K562 (cell line): ENCODE measurements at places on chromosomes 13 and 19. TPM values are rescaled to one million over a fixed set of nuclear protein-coding genes. Genes with fewer than 3 reads are reported as not detected.

DNA sequence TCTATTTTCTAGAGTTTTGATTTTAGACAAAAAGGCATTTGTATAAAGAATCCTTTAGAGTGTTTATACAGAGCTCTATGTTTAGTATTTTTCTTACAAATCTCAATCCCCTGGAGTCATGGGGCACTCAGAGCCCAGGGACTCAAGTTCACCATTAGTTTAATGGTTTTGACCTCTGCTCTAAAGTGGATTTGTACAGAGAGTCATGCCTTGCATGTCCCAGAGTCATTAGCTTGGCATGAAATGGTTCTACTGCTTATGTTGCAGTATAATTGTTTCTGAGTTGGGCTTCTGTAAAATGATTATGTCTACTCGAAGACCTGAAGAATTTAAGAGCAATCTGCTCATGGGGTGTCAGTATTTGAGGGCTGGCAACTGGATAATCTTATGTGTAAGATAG lies 406.2 kb downstream of the DLEU7 start:
- H3K4me1 ChIP-seq, result no peaks in the 10 kb centered on the region
- no peak overlapping the region for H3K27ac ChIP-seq
- H3K27me3 ChIP-seq, result no peaks in the 10 kb centered on the region
- H3K36me3 ChIP-seq, result no peaks in the 10 kb centered on the region
- H3K4me3 ChIP-seq, result no peak overlapping the region

LHB gene
- total RNA-seq, result not detected in 2 replicates

- H3K4me3 ChIP-seq, result no peak overlapping the region
- no peak overlapping the region for H3K27ac ChIP-seq
These were observed 130.5 kb downstream of the ATP11A start for GRCh38 chr13:112820318-112820717.

- H3K4me3 ChIP-seq, result no peak overlapping the region
- DNase-seq, result no peak
- no peak overlapping the region for H3K27ac ChIP-seq
These were observed 368.2 kb upstream of the TSHZ3 start for GRCh38 chr19:31717269-31717923.

OR4F17 gene
- not detected in 2 replicates for total RNA-seq

GRCh38 chr13:24252136-24252535 lies 57.2 kb upstream of the C1QTNF9 start:
- H3K27ac ChIP-seq, result no peak overlapping the region
- no peak overlapping the region for H3K4me3 ChIP-seq
- DNase-seq, result no peak
- H3K27me3 ChIP-seq, result peaks cover 26% of the 10 kb centered on the region
- no peaks in the 10 kb centered on the region for H3K36me3 ChIP-seq

ERF gene
- total RNA-seq, result 72.7 and 75.4 TPM in 2 replicates

- H3K4me1 ChIP-seq, result peaks cover 51% of the 10 kb centered on the region
- H3K36me3 ChIP-seq, result peaks cover 25% of the 10 kb centered on the region; the same call in 1 of the 3 replicates
- no peak for DNase-seq
- no peak overlapping the region for H3K27ac ChIP-seq
- no peak overlapping the region for H3K4me3 ChIP-seq
These were observed 30.6 kb downstream of the TMEM161A start for GRCh38 chr19:19107654-19108053.

- no peak for DNase-seq
- H3K27ac ChIP-seq, result no peak overlapping the region
- H3K36me3 ChIP-seq, result no peaks in the 10 kb centered on the region
- H3K4me1 ChIP-seq, result no peaks in the 10 kb centered on the region
These were observed 108.9 kb downstream of the PCCA start for GRCh38 chr13:100197591-100198365.
